ENCODE measurements at places on chromosomes 3 and 15.

DNA sequence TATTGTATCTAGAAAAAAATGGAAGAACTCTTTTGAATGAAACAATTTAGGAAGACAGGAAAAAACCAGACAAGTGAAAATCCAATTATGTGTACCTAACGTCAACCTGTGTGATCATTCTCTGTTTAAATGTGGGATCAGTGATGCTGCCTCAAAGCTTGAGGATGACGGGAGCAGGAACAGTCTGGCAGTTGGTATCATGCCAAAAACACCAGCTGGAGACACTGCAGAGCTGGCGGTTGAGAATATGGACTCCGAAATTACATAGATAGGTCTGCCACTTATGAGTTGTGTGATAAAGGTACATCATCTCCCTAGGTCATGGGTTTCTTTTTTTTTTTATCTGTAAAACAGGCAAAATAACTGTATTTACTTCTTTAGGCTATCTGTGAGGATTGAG is 480.5 kb downstream of the CNTN4 start:
- no peak for DNase-seq

- DNase-seq: no peak
Measured at GRCh38 chr3:185656321-185656840, 70.3 kb downstream of the SENP2 start.

GRCh38 chr3:110533089-110533488 is 538.5 kb upstream of the NECTIN3 start:
- no peak for DNase-seq

DNA sequence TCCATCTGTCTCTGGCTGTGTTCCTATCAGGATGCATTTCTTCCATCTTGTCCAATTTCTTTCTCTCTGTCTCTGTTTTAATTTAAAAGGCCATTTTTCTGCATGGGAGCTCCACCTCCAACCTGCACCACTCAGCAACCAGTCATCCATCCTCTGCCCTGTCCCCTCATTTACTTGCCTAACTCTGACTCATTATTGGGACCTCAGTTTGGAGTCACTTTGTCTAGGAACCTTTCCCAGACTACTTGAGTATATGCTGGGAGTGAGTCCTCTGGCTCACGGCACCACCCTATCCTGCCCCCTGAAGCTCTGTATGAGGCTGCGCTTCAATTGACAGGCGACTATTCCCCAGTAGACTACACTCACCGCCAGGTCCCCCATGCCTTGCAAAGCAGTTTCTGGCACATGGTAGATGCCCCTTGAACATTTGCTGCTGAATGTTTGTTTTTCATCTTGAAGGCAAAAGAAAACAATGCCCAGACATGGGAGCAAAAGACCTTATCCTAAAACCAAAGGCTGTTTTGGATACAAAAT is 513.3 kb upstream of the CFAP20DC start:
- no peak for DNase-seq

GRCh38 chr3:133856316-133856715 is 39.4 kb downstream of the RAB6B start:
- no peak for DNase-seq

- no peak for DNase-seq
Measured at GRCh38 chr15:36659917-36660316, 80.5 kb downstream of the CDIN1 start.

- DNase-seq: no peak
Measured at GRCh38 chr15:52415628-52416027, 113.1 kb downstream of the MYO5A start.

GRCh38 chr3:128176276-128176833 is 23.1 kb downstream of the EEFSEC start:
- DNase-seq: no peak

- DNase-seq: no peak
Measured at GRCh38 chr3:93911206-93911605, 62.5 kb downstream of the PROS1 start.

GRCh38 chr15:33675246-33675645 is 293.1 kb upstream of the CHRM5 start:
- no peak for DNase-seq

- no peak for DNase-seq
Measured at GRCh38 chr15:83561661-83562060, 92.3 kb upstream of the ADAMTSL3 start.

DNA sequence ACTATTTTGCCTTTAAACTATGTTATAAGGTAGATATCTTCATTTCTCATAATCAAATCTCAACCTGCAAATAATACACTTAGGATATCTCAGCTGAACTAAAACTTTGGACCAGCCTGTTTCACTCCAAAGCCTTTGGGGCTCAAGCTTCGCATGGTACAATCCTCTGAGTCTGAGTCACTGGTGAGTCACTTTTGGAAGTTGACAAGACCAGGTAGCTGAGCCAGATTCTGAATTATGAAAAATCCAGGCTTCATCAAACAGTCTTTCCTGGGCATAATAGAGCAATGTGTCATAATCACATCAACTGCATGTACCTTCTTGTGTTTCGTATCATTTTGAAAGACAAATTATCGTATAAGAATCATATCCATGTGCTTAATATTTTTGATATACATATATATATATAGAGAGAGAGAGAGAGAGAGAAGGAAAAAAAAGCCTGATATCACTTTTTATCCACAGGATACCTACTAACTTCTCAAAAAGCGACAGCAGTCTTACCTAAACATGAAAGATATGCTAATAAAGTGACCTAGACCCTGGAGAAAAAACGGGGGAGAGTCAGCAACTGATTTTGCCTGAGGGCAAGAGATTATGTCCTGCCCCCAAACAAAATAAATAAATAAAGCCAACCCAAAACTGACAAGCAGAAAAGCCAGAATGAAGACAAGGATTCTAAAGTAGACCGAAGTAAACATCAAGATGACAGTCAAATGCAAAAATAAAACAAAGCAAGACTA is 263.9 kb upstream of the TGFBR2 start:
- no peak for DNase-seq

- no peak for DNase-seq
Measured at GRCh38 chr3:140180603-140181002, 245.6 kb downstream of the CLSTN2 start.

- no peak for DNase-seq
Measured at GRCh38 chr3:73379465-73379864, 245.3 kb downstream of the PDZRN3 start.

- no peak for DNase-seq
Measured at GRCh38 chr3:171561596-171562323, 101.6 kb upstream of the TNIK start.

DNA sequence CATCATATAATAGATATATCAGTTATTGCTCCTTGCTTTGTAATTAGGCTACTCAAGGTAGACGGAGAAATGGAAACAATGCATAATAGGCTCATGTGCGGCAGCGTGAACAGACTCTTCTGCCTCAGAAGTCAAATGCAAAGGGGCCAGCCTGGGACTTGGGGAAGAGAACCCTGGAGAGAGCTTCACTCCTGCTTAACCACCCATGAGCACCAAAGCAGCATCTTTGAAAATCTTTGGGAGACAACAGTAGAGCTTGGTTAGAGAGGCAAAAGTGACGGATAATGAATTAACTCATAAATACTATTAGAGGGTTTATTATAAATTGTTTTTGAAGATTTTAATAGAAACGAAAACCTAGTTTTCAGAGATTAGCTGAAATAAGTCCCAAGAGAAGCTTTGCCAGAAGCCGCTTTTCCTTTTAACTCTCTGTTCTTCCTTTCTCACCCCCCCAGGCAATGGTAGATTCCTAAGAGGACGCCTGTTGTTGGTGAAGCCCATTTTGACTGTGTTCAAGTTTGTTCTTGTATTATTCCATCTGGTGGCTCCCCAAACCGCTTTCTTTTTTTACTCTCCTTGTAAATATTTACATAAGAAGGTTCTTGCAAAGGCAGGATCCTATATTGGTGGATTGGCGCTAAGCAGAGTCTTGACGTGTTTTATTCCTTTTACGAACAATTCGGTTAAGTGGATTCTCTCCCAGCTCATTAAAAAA is 196.0 kb upstream of the TPRG1 start:
- no peak for DNase-seq

DNA sequence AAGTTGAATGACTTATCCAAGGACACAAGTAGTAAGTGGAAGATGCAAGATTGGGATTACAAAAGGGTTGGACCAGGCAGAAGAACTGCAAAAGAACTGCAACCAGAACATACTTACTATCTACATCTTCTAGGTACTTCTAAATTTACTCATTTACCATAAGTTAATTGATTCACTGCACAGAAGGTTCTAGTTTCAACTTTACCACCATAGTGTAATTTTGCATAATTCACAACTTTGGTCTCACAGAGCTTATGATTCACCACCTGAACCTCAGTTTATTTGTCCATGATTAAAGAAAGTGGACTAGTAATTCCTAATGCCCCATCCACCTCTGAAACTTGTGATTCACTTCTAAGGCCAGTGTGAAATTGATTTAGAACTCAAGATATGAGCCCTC is 236.8 kb upstream of the UBE2E2 start:
- DNase-seq: no peak

- no peak for DNase-seq
Measured at GRCh38 chr3:116299646-116300081, 145.6 kb downstream of the LSAMP start.

GRCh38 chr15:63612300-63612699 is 15.1 kb downstream of the FBXL22 start:
- no peak for DNase-seq

All from activated T-helper 9 cell treated with anti-CD3 and anti-CD28 coated beads, Interleukin-2, amount 50 U/mL, for 16 hours (primary cell).